ENCODE measurements at places on chromosomes 13 and 19. TPM values are rescaled to one million over a fixed set of nuclear protein-coding genes. Genes with fewer than 3 reads are reported as not detected.
A peak's percentile ranks its signal among the peaks of the same experiment; 100 is the strongest.

DNA sequence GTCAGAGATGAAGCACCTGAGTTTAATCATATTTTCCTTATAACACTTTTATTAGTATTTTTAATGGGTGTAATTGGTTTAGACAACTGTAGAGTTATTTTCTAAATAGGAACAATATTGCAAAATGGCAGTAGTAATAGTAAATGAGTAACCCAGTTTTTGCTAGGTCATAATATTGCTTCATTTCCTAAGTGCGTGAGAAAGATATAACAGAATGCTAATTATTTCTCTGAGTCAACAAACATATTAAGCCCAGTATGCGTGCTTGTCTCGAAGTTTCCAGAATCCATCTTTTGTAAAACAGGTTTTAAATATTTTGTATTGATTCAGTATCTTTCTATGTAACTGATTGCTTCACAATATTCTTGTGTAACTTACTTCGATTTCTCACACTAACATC is 315.3 kb downstream of the MYO16 start:
- no peak for DNase-seq

GRCh38 chr13:91398413-91399188 is at the start of gene GPC5:
TSS of gene GPC5 (plus strand) at chr13:91398621.
- peak; percentile 88 for DNase-seq

DNA sequence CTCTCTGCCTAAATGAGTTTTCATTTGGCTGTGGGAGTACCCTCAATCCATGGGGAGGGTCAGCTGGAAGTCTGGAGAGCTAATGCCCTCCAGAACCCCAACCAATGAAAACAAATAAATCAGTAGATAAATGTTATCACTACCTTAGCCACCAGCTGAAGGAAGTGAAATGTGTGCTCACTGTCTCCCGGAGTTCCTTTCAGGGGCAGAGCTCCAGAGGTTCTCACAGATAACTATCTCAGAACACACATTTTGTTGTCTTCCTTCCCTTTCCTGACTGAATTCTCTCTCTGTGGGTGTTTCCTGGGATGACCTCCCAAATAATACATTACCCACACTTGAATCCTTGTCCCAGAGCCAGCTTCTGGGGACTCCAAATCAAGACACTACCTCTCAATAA is 779.6 kb downstream of the DIAPH3 start:
- DNase-seq, result no peak

DNA sequence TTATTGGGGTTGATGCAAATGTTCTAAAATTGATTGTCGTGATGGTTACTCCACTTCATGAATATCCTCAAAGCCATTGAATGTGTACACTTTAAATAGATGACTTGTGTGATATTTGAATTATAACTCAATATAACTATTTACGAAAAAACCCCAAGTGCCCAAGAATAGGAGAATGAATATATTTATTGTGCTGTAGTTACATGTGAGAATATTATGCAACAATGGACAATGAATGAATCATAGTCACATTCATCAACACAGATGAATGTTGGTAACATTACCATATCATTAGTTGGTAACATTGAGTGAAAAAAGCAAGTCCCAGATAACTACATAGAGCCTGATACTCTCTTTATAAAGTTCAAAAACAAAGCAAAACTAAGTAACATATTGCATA is 127.8 kb upstream of the UBL3 start:
- DNase-seq, result no peak

DNA sequence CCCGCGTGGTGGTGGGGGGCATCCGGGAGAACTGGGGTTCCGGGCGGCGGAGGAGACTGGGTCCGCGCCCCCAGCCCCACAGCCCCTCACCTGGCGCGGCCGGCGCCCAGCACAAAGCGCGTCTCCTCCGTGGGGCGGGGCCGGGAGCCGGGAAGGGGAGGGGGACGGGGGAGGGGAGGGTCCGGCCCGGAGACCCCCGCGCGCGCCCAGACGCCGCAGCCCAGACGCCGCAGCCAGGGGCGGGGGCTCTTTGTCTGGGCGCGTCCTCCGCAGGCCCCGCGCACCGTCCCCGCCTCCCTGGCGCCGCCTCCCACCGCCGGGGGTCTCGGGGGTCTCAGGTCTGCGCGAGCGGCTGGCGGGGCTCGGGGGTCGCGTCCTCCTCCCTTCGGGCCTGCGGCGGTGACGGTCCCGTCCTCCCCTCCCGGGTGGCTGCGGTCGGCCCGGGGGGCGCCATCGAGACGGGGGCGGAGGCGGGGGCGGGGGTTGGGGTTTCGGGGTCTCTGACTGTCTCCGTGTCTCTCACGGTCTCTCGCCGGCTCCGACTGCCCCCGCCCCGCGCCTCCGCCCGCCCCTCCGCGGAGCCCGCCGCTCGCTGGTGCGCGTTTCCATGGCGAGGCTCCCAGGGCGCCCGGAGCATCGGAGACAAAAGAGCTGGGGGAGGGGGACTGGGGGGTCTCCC is at the start of gene PLPPR3:
TSS of gene PLPPR3 (minus strand) at position 131 of the 679 bp plus-strand sequence. CDS start 396 bp downstream, outside the sequence.
- DNase-seq, result no peak

DNA sequence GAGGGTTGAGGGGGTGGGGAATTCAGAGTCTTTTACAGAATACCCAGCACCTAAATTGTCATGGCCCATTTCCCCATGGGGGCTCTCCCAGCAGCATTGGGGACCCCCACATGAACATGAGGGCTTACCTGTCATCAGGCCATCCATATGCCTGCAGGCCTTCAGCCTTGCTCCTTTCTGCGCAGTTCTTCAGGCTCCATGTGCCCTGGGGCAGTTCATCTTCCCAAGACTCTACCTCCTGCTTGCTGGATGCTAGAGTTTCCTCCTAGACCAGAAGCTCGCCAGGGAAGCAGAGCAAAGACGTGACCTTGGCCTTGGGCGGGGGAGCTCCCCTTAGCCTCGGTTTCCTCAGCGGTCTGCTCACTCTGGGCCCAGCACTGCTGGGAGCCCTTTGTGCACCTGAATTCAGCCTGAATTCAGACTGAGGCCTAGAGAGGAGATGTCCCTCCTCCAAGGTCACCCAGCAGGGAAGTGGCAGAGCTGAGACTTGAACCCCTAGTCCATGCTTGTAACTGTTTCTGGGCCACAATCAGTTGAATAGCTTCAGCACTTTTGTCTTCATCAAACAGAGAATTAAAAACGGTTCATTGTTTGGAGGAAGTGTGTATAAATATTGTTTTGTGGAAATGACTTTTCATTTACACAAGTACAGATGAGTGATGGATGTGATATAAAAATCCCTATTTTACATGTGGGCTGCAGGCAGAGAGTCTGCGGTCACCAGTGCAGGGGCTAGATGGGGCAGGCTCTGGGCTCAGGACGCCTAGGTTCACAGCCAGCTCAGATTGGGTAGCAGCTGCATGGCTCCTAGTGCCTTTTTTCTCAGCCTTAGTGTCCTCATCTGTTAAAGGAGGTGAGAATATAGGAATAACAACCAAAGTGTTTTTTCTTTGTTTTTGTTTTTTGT is 9.5 kb downstream of the PPP5C start:
- DNase-seq, result no peak

DNA sequence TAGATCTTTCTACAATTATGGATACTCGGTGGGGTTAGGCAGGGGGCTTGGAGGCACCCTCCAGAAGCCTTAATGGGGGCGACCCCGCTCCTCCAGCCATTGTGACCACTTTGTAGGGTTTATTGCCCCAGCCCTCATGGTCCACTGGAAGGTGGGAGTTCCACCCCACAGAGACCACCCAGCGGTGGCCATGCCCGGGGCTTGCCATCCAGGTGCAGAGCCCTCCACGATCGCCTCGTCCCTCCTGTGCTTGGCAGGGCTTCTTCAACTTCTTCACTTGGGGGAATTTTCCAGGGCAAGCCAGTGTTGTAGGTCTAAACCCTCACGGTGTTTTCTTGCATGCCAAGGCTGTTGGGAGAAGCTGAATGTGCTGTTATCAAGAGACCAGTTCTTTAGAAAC is 16.1 kb downstream of the ZNF536 start:
- no peak for DNase-seq

Gene PTPRS
- 0.19 TPM for total RNA-seq

Gene KCNJ14
- 1.4 TPM for total RNA-seq

Gene ANKLE1
- 5.7 TPM for total RNA-seq

Data from activated naive CD8-positive, alpha-beta T cell treated with anti-CD3 and anti-CD28 coated beads, Interleukin-2, amount 10 ng/mL, durations not matched to agents 7 days and 5 days (primary cell).